ENCODE measurements at places on chromosomes 13 and 19.

- no peak for DNase-seq
Measured at GRCh38 chr13:31199527-31199848, 287 bp upstream of the B3GLCT start.

- no peak for DNase-seq
Measured at GRCh38 chr13:113507505-113508345, 17.2 kb upstream of the DCUN1D2 start.

DNA sequence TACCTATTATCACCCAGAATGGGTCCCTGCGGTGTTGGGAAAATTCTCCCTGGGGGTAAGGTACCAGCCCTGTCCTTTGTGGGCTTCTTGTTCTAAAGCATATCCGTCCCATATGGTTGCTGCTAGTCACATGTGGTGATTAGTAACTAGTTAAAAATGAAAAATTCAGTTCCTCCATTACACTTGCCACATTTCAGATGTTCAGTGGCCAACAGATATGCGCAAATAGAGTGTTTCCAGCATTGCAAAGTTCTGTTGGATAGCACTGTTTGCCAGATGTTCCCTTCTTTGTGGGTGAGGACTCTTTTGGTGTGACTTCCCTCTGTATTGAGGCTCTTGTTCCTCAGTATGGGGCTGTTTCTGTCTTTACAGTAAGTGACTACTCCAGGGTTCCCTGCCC, 3.8 kb downstream of the CNOT3 start:
- no peak for DNase-seq

GRCh38 chr13:90640976-90641375, 706.5 kb upstream of the MIR17HG start:
- DNase-seq, result no peak

GRCh38 chr19:6238643-6239281, 41.0 kb downstream of the MLLT1 start:
- no peak for DNase-seq

DNA sequence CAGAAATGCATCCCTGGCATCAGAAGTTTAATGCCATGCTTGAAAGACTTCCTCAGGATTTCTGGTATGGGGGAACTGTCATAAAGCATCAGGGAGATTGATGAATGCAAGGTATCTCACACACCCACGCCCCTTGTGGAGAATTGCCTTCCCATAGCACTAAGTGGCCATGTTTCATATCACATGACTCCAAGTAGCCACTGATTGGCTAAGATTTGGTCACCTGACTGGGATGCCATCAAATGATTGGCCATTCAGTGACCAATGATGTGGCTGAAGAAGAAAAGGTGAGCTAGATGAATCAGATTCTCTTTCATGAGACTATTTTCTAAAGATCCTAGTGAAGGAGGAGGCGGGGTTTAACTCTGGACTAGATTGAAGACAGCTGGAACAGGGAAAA, 7.3 kb downstream of the KLK8 start:
- DNase-seq, result no peak

GRCh38 chr19:44869733-44870470, 21.2 kb upstream of the TOMM40 start:
- no peak for DNase-seq

DNA sequence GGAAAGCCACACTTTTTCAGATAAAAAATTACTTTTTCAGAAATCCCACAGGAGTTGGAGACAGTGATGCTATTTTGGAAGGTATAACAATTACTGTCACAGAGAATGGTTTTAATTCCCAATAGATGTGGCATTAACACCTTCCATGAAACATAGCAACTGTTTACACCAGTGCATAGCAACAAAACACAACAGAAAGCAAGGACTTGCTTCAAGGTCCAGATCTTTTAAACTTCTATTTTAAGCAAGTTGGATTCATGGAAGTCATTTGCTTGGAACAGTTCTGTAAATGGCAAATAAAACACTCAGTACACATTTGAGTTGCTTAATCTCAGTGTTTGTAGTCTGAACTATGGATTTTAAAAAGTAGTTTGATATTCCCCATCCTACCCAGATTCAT, 385.9 kb upstream of the SPRY2 start:
- no peak for DNase-seq
